A549 treated with CORT108297 at 1 μM for 4 hours (cell line): ENCODE measurements at places on chromosomes 12 and 14. TPM values are rescaled to one million over a fixed set of nuclear protein-coding genes. Genes with fewer than 3 reads are reported as not detected.

The PFDN5 gene
- 472 to 519 TPM (median 490 TPM) in 5 replicates for total RNA-seq

The CHGA gene
- 1.0 to 1.7 TPM (median 1.4 TPM) in 5 replicates for total RNA-seq

The KLHL33 gene
- total RNA-seq = 0.01 to 0.02 TPM in 2 of 5 replicates, not detected in the others

The HOXC4 gene
- 2.2 to 4.3 TPM (median 3.6 TPM) in 5 replicates for total RNA-seq

The OVCH1 gene
- not detected in 5 replicates for total RNA-seq

The NYNRIN gene
- 0.15 to 0.25 TPM (median 0.21 TPM) in 5 replicates for total RNA-seq

The WNT5B gene
- 1.1 to 2.5 TPM (median 2.2 TPM) in 5 replicates for total RNA-seq

The LTBP2 gene
- 9.9 to 14.2 TPM (median 11.0 TPM) in 5 replicates for total RNA-seq

The MSI1 gene
- total RNA-seq = 1.1 to 1.4 TPM (median 1.2 TPM) in 5 replicates

The KRT75 gene
- total RNA-seq = 0.13 to 0.21 TPM (median 0.16 TPM) in 5 replicates

The AHSA1 gene
- total RNA-seq = 240 to 356 TPM (median 251 TPM) in 5 replicates

The AKAP3 gene
- total RNA-seq = 0.07 to 0.36 TPM (median 0.18 TPM) in 5 replicates

The DLGAP5 gene
- total RNA-seq = 26.3 to 44.6 TPM (median 32.0 TPM) in 5 replicates

The VASH1 gene
- 3.4 to 5.0 TPM (median 4.2 TPM) in 5 replicates for total RNA-seq

The ATP5MC2 gene
- total RNA-seq = 597 to 726 TPM (median 680 TPM) in 5 replicates

The CIT gene
- 10.1 to 14.6 TPM (median 12.3 TPM) in 5 replicates for total RNA-seq

The IRAK3 gene
- total RNA-seq = 0.16 to 0.28 TPM (median 0.18 TPM) in 5 replicates

The FGF6 gene
- total RNA-seq = not detected in 5 replicates

The ALDH1L2 gene
- 2.3 to 3.6 TPM (median 3.2 TPM) in 5 replicates for total RNA-seq

The FGD6 gene
- 12.5 to 17.4 TPM (median 14.9 TPM) in 5 replicates for total RNA-seq

The BDKRB2 gene
- total RNA-seq = 1.9 to 3.3 TPM (median 2.9 TPM) in 5 replicates

The ANO4 gene
- total RNA-seq = 0.03 to 0.05 TPM in 2 of 5 replicates, not detected in the others

The CDH24 gene
- 3.0 to 5.9 TPM (median 5.2 TPM) in 5 replicates for total RNA-seq

The BEGAIN gene
- 7.0 to 11.8 TPM (median 9.8 TPM) in 5 replicates for total RNA-seq

The DUSP16 gene
- 9.6 to 13.8 TPM (median 12.5 TPM) in 5 replicates for total RNA-seq

The SOX5 gene
- not detected in 5 replicates for total RNA-seq

The SLC2A13 gene
- 2.6 to 4.2 TPM (median 3.9 TPM) in 5 replicates for total RNA-seq

The ZNF705A gene
- total RNA-seq = not detected in 5 replicates

The OLR1 gene
- total RNA-seq = 0.67 to 1.8 TPM (median 1.0 TPM) in 5 replicates

The NUAK1 gene
- 8.8 to 11.0 TPM (median 10.3 TPM) in 5 replicates for total RNA-seq
